ENCODE measurements at places on chromosomes 3 and 15.

- H3K27me3 ChIP-seq: peaks cover 4% of the 10 kb centered on the region
- H3K36me3 ChIP-seq: peaks cover 5% of the 10 kb centered on the region
- DNase-seq: peak; percentile 15
- peak overlapping the region; percentile 24 for H3K27ac ChIP-seq
Measured at GRCh38 chr3:188006726-188007393, 147.1 kb upstream of the LPP start.

- peaks cover 39% of the 10 kb centered on the region for H3K4me1 ChIP-seq
- H3K4me3 ChIP-seq: no peak overlapping the region
- H3K27ac ChIP-seq: no peak overlapping the region
Measured at GRCh38 chr3:194054016-194054415, 81.9 kb upstream of the HES1 start.

GRCh38 chr3:32508711-32509110 lies 6.1 kb upstream of the CMTM6 start:
- H3K36me3 ChIP-seq: no peaks in the 10 kb centered on the region
- H3K27ac ChIP-seq: no peak overlapping the region
- DNase-seq: no peak

- H3K4me3 ChIP-seq: no peak overlapping the region
- DNase-seq: peak; percentile 25
- H3K27me3 ChIP-seq: peaks cover 14% of the 10 kb centered on the region
- H3K36me3 ChIP-seq: no peaks in the 10 kb centered on the region
- no peaks in the 10 kb centered on the region for H3K4me1 ChIP-seq
- no peak overlapping the region for H3K27ac ChIP-seq
Measured at GRCh38 chr15:70559265-70560239, 203.8 kb downstream of the UACA start.

- no peak for DNase-seq
- no peak overlapping the region for H3K27ac ChIP-seq
- no peaks in the 10 kb centered on the region for H3K4me1 ChIP-seq
- H3K4me3 ChIP-seq: no peak overlapping the region
- no peaks in the 10 kb centered on the region for H3K36me3 ChIP-seq
- H3K27me3 ChIP-seq: peaks cover 6% of the 10 kb centered on the region
Measured at GRCh38 chr3:192655040-192655439, 72.3 kb downstream of the FGF12 start.

DNA sequence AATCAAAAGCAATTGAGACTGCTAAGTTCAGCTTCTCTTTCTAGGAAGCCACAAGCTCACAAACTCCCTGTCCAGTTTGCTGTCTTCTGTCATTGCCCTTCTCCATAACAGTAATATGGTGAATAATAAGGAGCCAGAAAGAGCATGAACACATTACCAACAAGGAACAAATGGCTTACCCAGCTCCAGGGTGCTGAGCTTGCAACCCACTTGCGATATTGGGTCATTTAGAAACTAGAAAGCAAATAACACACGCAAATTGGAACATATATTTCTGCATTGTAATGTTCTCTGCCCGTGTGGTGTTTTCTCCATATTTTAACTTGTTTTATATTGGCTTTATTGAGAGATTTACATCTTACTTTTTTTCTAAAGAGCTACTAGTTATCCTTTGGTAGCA lies 325.3 kb downstream of the GBE1 start:
- H3K4me1 ChIP-seq: peaks cover 7% of the 10 kb centered on the region
- no peaks in the 10 kb centered on the region for H3K27me3 ChIP-seq
- no peaks in the 10 kb centered on the region for H3K36me3 ChIP-seq
- H3K27ac ChIP-seq: no peak overlapping the region

- peak overlapping the region; percentile 56 for H3K27ac ChIP-seq
- no peak for DNase-seq
- H3K4me3 ChIP-seq: peak overlapping the region; percentile 72
Measured at GRCh38 chr3:4985330-4986174, 6.3 kb downstream of the BHLHE40 start.

GRCh38 chr15:65903296-65904073 lies 34.2 kb downstream of the RAB11A start:
- no peak for DNase-seq
- peaks cover 3% of the 10 kb centered on the region for H3K27me3 ChIP-seq
- peaks cover 32% of the 10 kb centered on the region for H3K36me3 ChIP-seq

DNA sequence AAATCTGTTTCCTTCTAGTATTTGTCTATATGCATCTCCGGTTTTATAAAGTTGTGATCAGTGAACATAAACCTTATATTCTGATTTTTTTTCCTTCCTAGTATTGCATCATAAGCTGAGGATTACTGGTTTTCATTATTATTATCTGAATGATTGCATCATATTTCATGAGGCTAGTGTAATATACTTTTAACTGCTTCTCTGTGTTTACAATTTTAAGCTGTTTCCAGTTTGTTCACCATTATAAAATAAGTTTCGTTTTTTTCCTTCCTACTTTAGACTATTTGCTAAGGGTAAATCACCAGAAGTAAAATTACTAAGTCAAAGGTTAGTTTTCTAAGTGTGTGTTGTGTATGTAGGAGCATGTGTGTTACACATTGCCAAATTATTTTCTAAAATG lies 20.2 kb downstream of the SEMA6D start:
- no peak overlapping the region for H3K4me3 ChIP-seq
- peaks cover 45% of the 10 kb centered on the region for H3K4me1 ChIP-seq
- no peak overlapping the region for H3K27ac ChIP-seq
- H3K36me3 ChIP-seq: peaks cover 30% of the 10 kb centered on the region
- DNase-seq: no peak

GRCh38 chr3:185824051-185825005 lies 514 bp downstream of the IGF2BP2 start:
- H3K27me3 ChIP-seq: no peaks in the 10 kb centered on the region
- peak overlapping the region; percentile 100 for H3K27ac ChIP-seq
- peaks cover 53% of the 10 kb centered on the region for H3K4me1 ChIP-seq
- H3K4me3 ChIP-seq: peak overlapping the region; percentile 97
- DNase-seq: peak; percentile 53
- H3K36me3 ChIP-seq: peaks cover 32% of the 10 kb centered on the region

DNA sequence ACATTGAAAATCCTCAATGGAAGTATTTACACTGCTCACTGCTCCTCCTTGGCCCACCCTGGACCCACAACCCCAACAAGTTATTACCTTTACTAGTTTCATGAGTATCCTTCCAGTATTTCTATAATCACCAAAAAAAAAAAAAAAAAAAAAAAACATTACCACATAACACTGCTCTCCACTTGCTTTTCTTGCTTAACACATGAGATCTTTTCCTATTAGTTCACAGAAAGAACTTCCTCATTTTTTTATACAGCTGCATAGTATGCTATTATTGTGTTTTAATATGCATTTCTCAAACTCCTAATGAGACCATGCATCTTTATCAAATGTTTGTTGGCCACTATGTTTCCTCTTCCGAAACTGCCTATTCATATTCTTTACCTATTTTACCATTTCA lies 14.6 kb downstream of the GABPB1 start:
- peak overlapping the region; percentile 1 for H3K27ac ChIP-seq
- peaks cover 2% of the 10 kb centered on the region for H3K27me3 ChIP-seq
- H3K4me3 ChIP-seq: no peak overlapping the region
- no peaks in the 10 kb centered on the region for H3K4me1 ChIP-seq

- peaks cover 58% of the 10 kb centered on the region for H3K4me1 ChIP-seq
- peaks cover 6% of the 10 kb centered on the region for H3K27me3 ChIP-seq
- H3K27ac ChIP-seq: peak overlapping the region; percentile 42
- no peak overlapping the region for H3K4me3 ChIP-seq
- H3K36me3 ChIP-seq: no peaks in the 10 kb centered on the region
- DNase-seq: no peak
Measured at GRCh38 chr15:55823191-55823670, 80.3 kb upstream of the PRTG start.

DNA sequence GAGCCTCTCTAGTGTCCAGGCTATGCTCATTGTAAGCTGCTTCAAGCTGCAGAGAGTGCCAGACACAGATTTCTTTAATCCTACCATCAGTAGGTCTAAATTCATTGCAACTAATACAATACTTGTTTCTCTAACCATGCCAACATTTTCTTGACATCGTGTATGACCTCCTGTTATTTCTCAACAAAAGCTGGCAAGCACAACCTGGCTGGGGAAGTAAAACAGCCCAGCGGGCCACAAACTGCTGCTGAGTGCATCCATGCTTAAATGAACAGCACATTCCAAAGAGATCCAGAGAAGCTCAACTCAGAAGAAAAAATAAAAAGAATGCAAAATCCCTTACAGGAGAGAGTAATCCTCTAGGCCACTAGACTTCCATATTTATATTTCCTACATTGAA lies 36.5 kb downstream of the GMNC start:
- no peaks in the 10 kb centered on the region for H3K4me1 ChIP-seq
- DNase-seq: no peak
- H3K27ac ChIP-seq: no peak overlapping the region

- no peak overlapping the region for H3K27ac ChIP-seq
- peaks cover 58% of the 10 kb centered on the region for H3K36me3 ChIP-seq
- peaks cover 5% of the 10 kb centered on the region for H3K4me1 ChIP-seq
- no peaks in the 10 kb centered on the region for H3K27me3 ChIP-seq
- DNase-seq: no peak
- H3K4me3 ChIP-seq: no peak overlapping the region
Measured at GRCh38 chr3:14962762-14963161, 15.4 kb downstream of the NR2C2 start.

DNA sequence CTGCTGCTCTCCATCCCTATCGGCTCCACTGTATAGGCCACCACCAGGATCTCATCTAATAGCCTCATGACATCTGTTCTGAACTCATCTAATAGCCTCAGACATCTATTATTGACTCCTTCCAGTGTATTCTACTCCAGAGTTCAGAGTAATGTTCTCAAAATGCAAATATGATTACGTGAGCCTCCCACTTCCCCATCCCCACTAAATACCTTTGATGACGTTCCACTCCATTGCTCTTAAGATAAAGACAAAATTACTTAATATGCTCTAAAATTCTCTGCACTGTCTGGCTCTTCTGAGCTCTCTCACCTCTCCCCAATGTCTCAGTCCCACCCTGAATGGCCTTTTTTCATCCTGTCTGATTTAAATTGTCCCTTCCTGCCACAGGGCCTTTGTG lies 94.7 kb downstream of the SAMMSON start:
- no peaks in the 10 kb centered on the region for H3K4me1 ChIP-seq
- H3K4me3 ChIP-seq: no peak overlapping the region
- no peak for DNase-seq
- no peaks in the 10 kb centered on the region for H3K36me3 ChIP-seq
- H3K27me3 ChIP-seq: peaks cover 4% of the 10 kb centered on the region
- no peak overlapping the region for H3K27ac ChIP-seq

DNA sequence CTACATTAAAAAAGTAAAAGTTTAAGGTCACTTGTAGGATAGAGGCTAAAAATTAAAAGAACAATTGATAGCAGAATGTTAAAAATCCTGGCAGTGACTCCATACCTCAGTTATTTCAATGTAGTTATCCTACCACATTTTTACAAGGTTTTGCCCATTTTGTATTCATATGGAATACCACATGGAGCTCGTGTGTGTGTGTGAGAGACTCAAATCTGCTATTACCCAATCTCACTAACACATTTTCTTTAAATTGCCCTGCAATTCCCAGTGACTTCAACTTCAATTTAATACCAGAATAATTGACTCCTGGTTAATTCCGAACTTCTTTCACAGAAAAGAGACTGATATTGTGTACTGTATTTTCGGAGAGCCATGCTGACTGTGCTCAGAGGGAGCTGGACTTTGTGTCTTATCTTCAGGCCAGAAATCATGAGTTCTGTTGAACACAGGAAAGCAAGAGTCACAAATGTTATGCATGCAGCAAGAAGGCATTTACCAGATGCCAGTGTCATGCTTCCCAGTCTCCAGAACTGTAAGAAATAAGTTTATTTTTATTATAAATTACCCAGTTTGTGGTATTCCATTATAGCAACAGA lies 529.0 kb upstream of the NECTIN3 start:
- no peak for DNase-seq
- H3K27me3 ChIP-seq: no peaks in the 10 kb centered on the region
- no peaks in the 10 kb centered on the region for H3K4me1 ChIP-seq
- no peaks in the 10 kb centered on the region for H3K36me3 ChIP-seq
- no peak overlapping the region for H3K4me3 ChIP-seq

GRCh38 chr3:50405249-50405648 lies 45.9 kb upstream of the TMEM115 start:
- H3K4me1 ChIP-seq: no peaks in the 10 kb centered on the region
- H3K27ac ChIP-seq: no peak overlapping the region
- peaks cover 35% of the 10 kb centered on the region for H3K27me3 ChIP-seq
- no peaks in the 10 kb centered on the region for H3K36me3 ChIP-seq

GRCh38 chr3:12663936-12664908 lies at the start of gene RAF1:
TSS of gene RAF1 (minus strand) at chr3:12664117. CDS start at chr3:12618721, 45,396 bp downstream.
- peaks cover 4% of the 10 kb centered on the region for H3K36me3 ChIP-seq
- H3K4me3 ChIP-seq: peak within 1 kb of the TSS; percentile 93
- H3K4me1 ChIP-seq: peaks cover 33% of the 10 kb centered on the region
- peak within 1 kb of the TSS; percentile 99 for H3K27ac ChIP-seq
- H3K27me3 ChIP-seq: no peaks in the 10 kb centered on the region

GRCh38 chr15:78394981-78395616 lies 42.9 kb upstream of the IREB2 start:
- no peaks in the 10 kb centered on the region for H3K36me3 ChIP-seq
- peak overlapping the region; percentile 31 for H3K4me3 ChIP-seq
- H3K27me3 ChIP-seq: peaks cover 42% of the 10 kb centered on the region
- DNase-seq: no peak
- peaks cover 25% of the 10 kb centered on the region for H3K4me1 ChIP-seq
- H3K27ac ChIP-seq: peak overlapping the region; percentile 13

- no peaks in the 10 kb centered on the region for H3K4me1 ChIP-seq
- no peak overlapping the region for H3K27ac ChIP-seq
- no peaks in the 10 kb centered on the region for H3K36me3 ChIP-seq
- DNase-seq: no peak
- no peak overlapping the region for H3K4me3 ChIP-seq
- no peaks in the 10 kb centered on the region for H3K27me3 ChIP-seq
Measured at GRCh38 chr3:144687862-144688261, 716.2 kb downstream of the DIPK2A start.

DNA sequence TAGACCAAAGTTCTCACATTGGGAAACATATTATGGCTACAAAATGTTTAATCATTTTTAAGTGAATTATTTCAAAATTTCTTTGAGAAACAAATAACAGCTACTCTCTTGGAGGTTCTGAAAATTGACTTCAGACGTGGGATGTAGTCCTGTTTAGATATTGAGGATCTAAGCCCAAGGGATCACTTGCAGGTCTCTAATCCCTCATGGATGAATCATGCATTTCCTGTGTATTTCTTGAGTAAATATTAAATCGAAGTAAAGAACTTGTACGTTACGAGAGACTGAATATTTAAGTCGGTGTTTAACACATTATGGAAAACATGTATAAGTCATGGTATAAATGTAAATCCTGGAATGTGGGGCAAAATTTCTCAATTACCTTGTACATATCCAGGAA lies 119.8 kb downstream of the EPHA3 start:
- peaks cover 14% of the 10 kb centered on the region for H3K4me1 ChIP-seq
- no peak overlapping the region for H3K4me3 ChIP-seq

- H3K4me1 ChIP-seq: peaks cover 14% of the 10 kb centered on the region
- no peak for DNase-seq
- H3K27ac ChIP-seq: no peak overlapping the region
- no peaks in the 10 kb centered on the region for H3K36me3 ChIP-seq
Measured at GRCh38 chr15:25624504-25625177, 185.8 kb upstream of the UBE3A start.

DNA sequence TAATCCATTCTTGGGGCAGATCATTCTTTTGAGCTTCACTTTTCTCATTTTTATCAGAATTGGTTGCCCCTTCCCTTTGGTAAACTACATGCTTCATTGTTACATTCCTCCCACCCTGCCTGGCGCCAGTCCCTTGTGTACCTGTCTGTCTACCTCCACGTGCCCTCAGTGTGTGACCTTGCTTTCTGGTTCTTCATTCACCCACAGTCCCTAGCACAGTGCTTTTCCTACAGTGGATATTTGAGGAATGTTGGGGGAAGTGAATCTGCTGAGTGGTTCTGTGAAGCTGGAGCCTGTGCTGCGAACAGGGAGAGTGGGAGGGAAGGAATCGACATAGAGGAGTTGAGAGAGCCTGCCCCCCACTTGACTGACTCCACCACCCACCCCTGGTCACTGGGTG lies 23.4 kb downstream of the GPD1L start:
- no peak for DNase-seq
- peaks cover 1% of the 10 kb centered on the region for H3K36me3 ChIP-seq
- H3K27ac ChIP-seq: peak overlapping the region; percentile 6
- H3K4me3 ChIP-seq: no peak overlapping the region
